ENCODE measurements at places on chromosomes 7 and 10.
A peak's percentile ranks its signal among the peaks of the same experiment; 100 is the strongest.

DNA sequence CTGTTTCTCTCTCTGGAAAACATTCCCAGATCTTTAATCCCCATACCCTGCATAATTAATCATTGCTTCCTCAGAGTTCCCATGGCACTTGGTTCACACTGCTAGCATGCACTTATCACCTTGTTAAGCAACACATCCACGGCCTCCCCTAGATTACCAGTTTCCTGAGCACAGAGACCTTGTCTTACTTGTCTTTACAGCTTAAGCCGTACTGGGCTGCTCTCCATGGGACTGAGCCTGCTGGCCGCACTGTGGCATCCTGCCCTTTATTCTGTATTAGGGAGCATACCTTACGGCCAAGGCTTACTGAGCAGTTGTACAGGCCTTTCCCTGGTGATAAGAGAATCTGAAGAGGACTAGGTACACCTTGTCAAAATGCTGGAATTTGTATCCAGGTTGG lies 190.2 kb downstream of the REEP3 start:
- no peak for DNase-seq

- DNase-seq, result peak; percentile 46
Observed at GRCh38 chr10:128268015-128268722, 141.9 kb upstream of the MKI67 start.

DNA sequence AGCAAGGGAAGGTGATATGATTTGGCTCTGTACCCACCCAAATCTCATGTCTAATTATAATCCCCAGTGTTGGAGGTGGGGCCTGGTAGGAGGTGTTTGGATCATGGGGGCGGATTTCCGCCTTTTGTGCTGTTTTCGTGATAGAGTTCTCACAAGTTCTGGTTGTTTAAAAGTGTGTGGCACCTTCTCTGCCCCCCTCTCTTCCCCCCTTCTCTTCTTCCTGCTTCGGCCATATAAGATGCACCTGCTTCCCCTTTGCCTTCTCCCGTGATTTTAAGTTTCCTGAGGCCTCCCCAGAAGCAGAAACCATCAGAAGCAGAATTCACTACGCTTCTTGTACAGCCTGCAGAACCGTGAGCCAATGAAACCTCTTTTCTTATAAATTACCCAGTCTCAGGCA lies 21.1 kb downstream of the BTRC start:
- DNase-seq, result no peak

GRCh38 chr10:69389827-69390490 lies 26.8 kb downstream of the TACR2 start:
- DNase-seq, result peak; percentile 18

DNA sequence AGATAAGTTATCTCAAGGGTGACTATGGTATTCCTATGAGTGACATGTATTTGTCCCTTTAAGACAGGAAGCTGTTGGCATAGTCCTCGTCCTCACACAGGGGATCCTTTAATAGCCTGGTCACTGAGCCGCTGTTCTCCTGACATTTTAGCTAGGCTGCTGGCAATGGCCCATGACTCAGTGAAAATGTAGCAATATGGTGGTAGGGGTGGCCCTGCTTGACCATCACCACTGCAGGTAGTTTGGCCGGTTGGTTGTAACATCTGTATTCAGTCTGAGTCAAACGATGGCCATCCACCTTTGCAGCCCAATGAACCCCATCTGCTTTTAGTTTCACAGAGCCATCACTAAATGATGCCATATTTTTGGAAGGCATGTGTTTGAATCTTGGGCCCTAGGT lies 110.1 kb upstream of the RAB18 start:
- no peak for DNase-seq

DNA sequence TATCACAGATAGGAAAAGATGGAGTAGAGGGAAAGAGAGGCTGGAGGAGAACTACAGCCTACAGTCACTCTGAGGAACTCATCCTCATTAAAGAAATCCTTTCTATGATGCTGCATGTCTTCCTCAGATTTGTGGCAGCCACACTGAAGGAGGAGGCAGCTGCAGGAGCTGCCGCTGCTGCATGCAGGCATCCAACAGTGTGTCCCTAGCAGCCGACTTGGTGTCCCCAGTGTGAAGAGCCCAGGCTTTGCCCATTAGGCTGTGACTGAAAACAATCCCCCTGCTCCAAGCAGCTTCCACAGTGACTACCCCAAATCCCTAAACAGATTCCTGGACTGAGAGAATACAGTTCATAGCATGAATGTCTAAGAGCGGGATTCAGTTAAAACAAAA lies 23.1 kb downstream of the SKIDA1 start:
- DNase-seq, result no peak

- DNase-seq, result no peak
Observed at GRCh38 chr10:34186745-34187144, 628.4 kb downstream of the PARD3 start.

DNA sequence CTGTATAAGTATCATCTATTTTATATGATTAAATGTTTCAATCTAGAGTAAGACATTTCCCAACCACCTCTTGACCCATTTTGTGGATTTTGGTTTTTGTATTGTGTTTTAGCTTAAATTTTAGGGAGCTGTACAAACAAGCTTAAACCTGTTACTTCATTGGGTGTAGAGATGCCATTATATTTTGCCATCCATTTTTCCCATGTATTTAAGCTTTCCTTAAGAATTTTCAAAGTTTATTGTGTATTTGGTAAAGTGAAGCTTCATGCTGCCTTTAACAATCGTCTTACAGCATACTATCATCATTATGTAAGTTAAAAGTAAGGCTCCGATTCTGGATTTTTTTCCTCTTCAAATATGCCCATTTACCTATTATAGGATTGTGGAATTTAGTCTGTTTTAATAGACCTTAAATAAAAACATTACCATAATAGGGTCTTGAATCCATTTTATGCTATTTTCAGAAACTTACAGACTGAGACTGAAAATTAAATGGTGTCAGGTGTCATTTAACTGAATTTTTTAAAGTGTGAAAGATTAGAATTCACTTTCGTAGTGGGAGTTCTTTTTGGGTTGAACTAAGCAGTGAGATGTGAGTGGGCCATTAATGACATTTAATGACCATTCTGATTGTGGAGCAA lies 2.2 kb downstream of the KMT2E start:
- no peak for DNase-seq

DNA sequence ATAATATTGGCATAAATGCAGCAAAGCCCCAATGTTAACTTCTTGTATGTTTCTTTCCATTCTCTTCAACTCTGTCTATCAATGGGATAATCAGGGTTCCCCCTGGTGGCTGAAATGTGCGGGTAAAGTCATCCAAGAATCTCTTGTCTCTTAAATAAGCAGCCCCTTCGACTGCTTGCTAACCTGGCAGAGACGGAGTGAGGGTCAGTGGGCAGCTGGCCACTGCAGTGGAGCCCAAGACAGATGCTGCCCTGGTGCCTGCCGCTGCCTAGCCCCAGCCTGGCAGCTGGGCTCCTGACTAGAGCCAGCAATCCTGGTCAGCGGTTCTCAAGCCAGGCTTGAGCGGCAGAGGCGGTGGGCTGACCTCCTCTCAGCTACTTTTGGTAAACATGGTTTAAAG lies 248.9 kb downstream of the COBL start:
- DNase-seq, result peak; percentile 60

GRCh38 chr7:1591396-1591795 lies 21.6 kb upstream of the PSMG3 start:
- DNase-seq, result no peak

DNA sequence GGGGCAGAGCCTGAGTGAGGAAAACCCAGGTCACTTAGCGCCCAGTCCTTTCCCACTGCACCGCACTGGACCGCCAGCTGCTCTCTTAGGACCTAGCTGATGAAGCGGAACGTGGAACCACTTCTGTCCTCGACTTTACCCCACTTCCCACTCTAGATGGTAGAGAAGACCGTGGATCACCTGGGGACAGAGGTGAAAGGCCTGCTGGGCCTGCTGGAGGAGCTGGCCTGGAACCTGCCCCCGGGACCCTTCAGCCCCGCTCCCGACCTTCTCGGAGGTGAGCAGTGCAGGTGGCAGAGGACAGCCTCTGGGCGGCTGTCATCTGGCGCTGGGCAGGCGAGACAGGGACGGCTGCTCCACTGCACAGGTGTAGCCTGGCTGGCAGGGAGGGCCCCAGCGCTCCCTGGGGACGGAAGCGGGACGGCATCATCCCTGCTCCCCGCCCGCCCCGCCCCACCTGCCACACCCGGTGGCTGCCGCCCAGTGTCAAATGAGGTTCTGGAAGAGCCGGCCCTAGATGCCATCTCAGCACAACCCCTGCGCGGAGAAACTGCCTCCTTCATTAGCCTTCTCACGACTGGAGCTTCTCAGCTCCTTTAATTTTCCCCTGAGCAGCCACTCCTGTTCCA lies 11.7 kb downstream of the PLAC9 start:
- DNase-seq, result peak; percentile 43

DNA sequence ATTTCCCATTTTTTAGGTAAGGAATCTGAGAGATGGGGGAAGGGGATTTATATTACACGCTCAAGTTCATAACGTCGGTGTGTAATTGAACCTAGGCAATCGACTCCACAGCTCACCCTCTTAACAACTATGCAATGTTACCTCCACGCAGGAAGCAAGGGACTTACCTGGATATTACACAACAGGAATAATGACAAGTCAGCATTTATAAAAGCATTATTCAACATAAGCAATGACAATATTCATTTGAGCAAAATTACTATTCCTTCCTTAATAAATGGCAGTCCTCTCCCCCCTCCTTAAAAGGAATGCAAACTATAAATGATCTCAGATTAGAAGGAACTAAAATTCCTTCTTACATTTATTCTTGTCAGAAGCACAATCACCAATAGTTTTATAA lies 104.0 kb downstream of the PCLO start:
- no peak for DNase-seq

DNA sequence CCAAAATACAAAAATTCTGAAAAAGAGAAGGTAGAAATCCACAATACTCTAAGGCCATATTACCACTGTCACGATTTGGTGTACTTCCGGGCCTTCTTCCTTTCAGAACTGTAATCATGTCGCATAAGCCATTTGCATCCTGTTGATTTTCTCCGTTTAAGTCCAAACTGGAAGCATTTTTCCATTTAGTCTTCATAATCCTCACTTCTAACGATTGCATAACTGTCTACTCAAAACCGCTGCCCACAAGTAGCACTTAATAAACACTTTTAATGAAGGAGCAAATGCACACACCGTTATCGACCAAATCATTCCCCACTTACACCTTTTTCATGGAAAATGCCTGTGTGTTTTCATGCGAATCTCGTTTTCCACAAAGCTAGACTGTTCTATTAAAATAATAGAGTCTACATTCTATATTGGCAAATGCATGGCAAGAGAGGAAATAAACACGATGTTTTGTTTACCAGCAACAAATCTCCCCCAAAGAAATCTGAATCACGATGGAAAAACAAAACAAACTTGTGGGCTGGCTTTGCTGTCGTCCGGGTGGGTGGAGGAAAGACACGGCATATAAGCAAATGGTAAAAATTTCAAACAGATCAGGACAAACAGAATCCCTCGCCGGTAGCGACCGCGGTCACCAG lies 1.0 kb downstream of the ATE1 start:
- DNase-seq, result peak; percentile 13
